ENCODE measurements at places on chromosomes 12 and 14.

DNA sequence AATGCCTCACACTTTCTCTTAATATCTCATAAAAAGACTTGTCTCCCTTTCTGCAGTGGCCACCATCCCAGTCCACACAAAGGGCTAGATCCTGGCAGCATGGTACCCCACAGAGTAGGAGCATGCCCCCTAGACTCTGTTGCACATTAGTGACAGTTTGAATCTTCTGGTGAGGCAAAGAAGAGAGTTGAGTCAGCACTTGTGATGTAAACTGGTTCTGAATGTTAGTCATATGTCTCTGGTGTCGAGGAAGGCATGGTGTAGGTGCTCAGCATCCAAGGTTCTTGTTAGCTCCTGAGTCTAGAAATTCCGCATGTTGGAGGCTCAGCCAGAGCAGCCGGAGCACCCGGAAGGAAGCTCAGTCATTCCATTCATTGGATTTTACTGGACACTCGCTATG is 9.8 kb downstream of the TTC9 start:
- no peak for DNase-seq

GRCh38 chr12:39685854-39686657 is 66.5 kb upstream of the ABCD2 start:
- DNase-seq = no peak

GRCh38 chr14:46490238-46490685 is 161.3 kb downstream of the RPL10L start:
- DNase-seq = no peak

- no peak for DNase-seq
Measured at GRCh38 chr12:29241821-29242591, 92.9 kb downstream of the FAR2 start.

DNA sequence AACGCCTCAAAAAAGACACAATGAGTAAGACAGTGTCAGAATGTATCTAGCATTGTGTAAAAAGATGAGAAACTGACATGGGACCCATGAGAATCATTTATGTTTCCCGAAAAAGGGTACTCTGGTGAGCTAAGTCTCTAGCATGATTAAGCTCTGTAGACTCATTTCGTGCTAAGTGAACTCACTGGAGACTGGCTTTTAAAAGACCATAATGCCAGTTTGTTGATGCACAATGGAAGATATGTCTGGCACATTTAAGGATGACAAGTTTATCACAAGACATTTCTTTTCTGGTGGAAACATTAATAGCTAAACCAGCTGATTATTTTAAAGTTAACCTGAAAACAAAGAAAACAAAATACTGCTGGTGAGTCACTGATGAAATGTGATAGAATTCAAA is 233.5 kb downstream of the SLC2A13 start:
- DNase-seq = no peak

- no peak for DNase-seq
Measured at GRCh38 chr14:51933191-51933590, 56.2 kb upstream of the RTRAF start.

- DNase-seq = no peak
Measured at GRCh38 chr14:24417832-24418491, 11.5 kb downstream of the CBLN3 start.

GRCh38 chr12:75155962-75156361 is 53.7 kb downstream of the KCNC2 start:
- no peak for DNase-seq

GRCh38 chr14:102734436-102734835 is 42.8 kb upstream of the TRAF3 start:
- DNase-seq = no peak

DNA sequence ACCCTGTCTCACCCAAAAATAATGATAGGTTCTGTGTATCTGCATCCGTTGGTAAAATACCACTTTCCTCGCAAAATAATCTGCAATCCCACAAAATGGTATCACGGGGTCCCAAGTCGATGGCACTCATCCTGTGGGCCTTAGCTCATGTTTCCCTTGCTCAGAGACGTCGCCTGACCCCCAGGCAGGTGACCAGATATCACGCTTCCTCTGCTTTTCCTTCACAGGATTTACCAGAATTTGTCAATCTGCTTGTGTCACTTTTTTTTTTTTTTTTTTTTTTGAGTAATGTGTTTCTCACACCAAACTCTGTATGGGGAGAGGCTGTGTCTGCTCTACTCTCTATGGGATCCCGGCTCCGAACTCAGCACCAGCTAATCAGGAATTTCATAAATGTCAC is 162.7 kb downstream of the PRKCH start:
- DNase-seq = no peak

DNA sequence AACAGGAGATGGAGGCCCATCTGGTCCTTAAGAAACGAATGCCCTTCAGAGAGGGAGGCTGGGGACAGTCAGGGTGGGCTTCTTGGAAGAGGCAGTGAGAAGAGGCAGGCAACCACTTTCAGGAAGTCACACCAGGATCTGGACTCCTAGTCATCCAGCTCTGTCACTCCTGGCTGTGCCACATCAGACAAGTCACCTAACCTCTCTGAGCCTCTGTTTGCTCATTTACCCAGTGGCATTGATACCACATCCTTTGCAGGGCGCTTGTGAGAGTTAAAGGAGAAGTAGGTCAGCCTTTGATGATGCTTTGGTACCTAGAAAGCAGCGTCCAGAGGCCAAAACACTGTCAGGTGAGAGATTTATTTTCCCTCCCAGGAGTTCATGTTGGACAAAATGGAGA is 11.1 kb downstream of the CCDC197 start:
- DNase-seq = no peak

- DNase-seq = no peak
Measured at GRCh38 chr12:104598342-104599271, 141.9 kb downstream of the CHST11 start.

DNA sequence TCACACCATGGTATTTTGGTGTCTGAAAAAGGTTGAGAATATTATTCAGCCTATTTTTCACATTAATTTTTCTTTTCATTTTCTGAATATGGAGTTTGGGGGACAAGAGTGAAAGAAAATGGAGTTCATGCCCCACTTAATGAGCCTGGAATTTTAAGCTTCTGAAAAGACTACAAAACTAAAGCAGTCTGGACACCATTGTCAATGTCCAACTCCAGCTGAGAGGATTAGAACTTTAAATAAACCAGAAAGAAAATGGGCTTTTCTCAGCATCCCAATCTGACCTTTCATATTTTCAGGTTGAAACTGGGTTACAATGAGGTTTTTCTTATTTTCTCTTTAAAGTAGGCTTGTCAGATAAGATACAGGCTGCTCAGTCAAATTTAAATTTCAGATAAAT is 207.7 kb downstream of the SLC6A15 start:
- no peak for DNase-seq

DNA sequence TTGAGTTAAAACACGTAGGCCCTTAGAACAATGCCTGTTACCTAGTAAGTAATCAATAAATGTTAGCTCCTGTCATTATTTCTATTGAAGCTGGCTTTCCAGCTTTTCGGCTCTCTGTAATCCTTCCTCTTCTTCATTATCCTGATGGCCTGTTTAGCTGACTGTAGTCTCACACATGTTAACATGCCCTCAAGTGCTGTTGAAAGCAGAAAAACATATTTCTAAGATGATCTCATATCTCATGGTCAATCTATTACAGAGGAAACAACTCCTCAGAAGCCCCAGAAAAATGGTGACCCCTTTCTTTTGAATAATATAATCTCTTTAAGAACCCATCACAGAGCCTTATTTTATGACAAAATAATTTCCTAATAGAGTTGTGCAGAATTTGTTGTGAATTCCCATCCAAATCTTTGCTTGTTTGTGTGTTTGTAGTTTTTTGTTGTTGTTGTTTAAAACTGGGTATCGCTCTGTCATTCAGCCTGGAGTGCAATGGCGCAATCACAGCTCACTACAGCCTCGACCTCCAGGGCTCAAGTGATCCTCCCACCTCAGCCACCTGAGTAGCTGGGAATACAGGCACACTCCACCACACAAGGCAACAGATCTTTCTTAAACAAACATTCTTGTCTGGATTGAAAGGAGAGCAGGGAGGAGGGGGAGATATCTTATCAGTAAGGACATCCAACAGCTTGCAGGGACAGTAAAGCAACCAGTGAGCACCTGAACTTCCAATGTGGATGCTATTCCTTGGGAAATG is 242.5 kb upstream of the CAND1 start:
- no peak for DNase-seq

GRCh38 chr14:89833120-89833532 is 121.4 kb downstream of the EFCAB11 start:
- no peak for DNase-seq

- DNase-seq = peak; percentile 23
Measured at GRCh38 chr12:118120579-118121363, 15.2 kb upstream of the PEBP1 start.

DNA sequence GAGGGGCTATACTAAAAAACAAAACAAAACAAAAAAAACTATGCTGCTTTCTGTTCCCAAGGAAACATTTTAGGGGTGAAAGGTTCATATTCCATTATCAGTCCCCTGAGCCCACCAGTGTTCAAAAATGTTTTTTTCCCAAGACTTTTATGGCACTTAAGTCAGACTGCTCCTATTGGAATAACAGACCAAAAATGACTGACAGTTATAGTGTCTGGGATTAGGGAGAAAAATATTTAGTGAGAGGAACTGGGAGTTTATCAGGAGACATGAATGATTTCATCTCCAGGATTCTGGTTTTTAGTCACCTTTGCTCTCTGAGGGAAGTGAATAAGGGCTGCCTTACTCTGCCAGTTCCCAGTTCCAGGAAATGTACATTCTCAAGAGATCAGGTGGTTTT is 68.0 kb downstream of the PDE3A start:
- no peak for DNase-seq

DNA sequence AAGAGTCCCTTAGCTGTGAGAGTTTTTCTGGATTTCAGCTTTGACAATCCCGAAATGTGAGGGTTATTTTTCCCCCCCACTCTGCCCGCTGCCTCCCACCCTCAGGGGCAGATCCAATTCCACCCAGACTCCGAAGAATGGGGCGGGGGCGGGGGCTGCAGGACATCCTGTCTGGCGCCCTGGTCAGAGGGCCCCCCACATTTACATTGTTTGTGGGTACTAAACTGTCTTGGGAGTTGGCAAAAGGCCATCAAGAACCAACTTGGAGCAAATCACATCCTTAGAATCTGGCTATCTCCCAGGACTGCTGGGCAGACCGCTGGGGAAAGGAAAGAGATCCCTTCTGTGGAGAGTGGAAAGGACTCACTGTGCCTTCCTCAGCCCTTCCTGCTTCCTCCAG is 2.4 kb downstream of the EMP1 start:
- no peak for DNase-seq

DNA sequence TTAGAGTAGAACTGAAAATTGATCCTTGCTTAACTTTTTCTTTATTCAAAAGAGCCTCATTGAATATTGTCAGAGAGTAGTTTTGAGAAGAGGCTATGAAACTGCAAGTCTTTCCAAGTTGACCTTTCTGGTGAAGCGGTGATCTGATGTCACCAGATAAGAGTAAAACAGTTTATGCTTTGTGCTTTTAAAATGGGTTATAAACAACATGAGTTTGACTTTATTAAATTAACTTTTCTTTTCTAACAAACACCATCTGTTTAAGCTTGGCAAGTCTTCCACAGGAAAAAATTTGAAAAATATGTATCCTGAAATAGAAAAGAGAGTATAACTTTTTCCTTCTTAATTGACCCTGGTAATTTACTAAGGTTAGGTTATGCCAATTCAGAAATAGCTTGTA is 408.7 kb upstream of the NOVA1 start:
- no peak for DNase-seq

DNA sequence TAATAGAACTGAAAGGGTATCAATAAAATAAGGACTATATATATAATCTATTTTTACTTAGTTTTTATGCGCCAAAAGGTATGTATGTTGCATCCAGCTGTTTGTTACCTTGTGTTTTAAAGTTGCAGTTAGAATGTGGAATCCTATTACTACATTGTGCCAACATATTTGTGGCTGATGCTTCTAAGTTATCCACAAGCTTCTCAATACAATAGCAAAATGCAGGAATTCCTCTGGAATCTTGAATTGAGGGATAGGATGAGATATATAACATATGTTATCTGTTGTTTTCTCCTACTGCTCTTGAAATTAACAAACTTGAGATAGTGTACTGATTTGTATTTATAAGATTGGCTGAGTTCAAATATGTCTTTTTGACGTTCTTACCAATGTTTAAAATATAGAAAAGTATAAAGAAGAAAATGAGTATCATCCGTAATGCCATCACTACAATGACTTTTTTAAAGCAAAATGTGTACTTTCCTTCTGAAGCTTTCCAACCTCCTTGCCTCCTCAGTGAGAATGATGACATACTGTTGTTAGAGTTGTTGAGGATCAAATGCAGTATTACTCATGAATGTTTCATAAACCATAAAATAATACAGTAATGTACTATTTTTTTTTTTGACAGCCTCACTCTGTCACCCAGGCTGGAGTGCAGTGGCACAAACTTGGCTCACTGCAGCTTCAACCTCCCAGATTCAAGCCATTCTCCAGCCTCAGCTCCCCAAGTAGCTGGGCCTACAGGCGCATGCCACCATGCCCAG is 6.6 kb downstream of the RAP1B start:
- DNase-seq = no peak

GRCh38 chr14:100346306-100347091 is 23.4 kb downstream of the SLC25A47 start:
- no peak for DNase-seq

DNA sequence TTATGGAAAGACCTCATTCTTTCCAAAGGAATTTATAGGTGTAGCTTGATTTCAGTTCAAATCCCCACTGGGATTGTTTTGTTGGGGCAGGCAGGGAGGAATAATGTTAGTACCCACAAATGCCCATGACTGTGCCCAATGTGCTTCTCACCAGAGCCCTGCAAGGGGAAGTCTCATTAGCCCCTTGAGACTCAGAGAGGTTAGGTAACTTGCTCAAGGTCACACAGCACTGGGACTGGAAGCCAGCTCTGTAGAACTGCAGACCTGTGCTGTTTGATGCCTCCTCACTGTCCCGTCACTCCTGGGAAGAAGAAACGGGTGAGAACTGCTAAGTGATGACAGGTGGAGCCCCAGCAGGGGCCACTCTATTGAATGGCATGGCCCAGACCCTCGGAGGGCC is 8.9 kb downstream of the ANKRD9 start:
- DNase-seq = no peak

DNA sequence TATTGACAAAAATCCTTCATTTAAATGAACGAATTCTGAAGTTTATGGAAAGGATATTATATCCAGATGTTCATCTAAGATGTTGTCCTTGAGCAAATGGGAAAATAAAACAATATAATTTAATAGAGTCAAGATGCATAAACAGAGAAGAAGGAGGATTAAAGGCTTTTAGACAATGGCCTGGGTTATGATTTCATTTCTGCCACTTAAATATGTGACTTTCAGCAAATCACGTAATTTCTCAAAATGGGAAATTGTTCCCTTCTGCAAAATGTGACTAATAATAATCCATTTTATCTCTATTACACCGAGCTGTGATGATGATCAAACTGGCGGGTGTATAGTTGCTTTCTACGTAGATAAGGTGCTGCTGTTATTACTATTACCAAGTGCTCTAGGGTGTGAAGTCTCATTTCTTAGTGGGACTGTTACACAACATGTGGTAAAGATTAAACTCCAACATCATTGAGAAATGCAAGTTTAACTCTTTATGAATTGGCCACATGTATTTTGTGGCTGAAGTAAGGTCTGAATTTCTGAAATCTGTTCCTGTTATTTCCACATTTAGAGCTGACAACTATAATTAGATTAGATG is 157.0 kb downstream of the MYRFL start:
- no peak for DNase-seq

Data from NCI-H1092 (cell line).